ENCODE measurements at places on chromosomes 3 and 15.

- DNase-seq = no peak
Measured at GRCh38 chr3:164208048-164208447, 870.2 kb downstream of the SI start.

DNA sequence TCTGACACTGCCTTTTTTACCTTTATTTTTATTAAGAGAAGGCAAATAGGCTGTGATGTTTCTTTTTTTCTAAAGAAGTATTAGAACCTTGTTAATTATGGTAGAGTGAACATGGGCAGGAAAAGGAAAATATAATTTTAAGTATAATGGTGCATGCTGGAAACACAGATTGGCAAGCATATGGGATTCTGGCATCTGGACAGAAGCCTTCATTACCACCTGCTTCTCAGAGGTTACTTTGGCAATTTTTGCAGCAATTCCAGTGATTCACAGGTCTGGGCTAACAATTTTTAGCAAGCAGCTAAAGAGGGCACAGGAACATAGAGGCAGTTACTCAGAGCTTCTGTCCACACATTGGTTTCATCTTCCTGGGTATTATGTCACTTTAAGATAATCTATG is 258.3 kb downstream of the DIPK2A start:
- DNase-seq = no peak

DNA sequence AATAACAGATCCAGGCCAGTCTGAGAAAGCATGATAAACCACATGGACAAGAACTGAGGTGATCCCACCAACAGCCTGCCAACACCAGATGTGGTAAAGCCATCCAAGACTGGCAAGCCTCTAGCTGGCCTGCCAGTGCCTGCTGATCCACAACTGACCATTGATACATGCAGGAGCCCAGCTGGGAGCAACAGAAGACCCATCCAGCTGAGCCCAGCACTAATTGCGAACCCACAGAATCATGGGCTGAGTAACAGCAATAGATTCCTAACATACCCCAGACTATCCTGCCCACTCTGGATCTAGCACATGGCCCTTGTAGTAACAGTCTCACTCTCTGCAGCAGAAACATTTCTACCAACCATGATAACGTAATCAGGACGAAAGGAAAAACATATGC is 10.6 kb downstream of the MGLL start:
- no peak for DNase-seq

GRCh38 chr3:11384074-11384473 is 111.9 kb downstream of the ATG7 start:
- no peak for DNase-seq

All from AG10803 (cell line).